ENCODE measurements at places on chromosomes 5 and 9.
A peak's percentile ranks its signal among the peaks of the same experiment; 100 is the strongest.

DNA sequence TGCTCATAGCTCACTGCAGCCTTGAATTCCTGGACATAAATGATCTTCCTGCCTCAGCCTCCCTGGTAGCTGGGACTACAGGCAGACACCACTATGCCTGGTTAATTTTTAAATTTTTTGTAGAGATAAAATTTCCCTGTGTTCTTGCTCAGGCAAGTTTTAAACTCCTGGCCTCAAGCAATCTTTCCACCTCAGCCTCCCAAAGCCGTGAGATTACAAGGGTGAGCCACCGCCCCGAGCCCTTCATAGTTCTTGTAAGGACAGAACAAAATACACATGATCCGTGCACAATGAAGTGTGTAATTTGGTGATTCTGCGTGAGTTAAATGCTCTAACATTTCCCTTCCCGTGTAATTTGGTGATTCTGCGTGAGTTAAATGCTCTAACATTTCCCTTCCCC lies 27.7 kb upstream of the MYO10 start:
- no peak for DNase-seq

DNA sequence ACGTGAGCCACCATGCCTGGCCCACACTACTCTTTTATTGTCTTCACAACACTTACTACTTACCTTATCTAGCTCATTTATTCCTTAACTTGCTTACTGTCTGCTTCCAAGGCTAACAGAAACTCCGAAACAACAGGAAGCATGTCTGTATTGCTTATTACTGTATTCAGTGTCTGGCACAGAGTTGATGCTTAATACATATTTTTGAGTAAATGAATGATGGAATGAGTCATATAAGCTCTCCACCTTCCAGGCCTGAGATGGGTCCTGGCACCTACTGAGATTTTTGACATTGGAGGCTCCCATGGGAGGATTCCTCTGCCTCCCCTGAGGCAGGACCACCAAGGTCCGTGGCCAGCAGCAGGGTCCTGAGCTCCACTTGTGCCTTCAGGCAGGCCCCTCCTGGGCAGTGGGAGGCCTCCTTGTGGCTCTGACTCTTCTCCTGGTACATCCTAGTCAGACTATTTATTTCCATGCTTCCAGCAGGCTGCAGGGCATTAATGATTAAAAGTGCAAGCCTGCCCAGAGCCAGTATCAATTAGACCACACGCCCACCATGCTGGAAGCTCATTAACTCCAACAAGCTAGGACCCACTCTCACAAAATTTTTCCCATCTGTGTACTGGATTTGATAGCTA lies 76.5 kb upstream of the CTNNA1 start:
- no peak for DNase-seq

DNA sequence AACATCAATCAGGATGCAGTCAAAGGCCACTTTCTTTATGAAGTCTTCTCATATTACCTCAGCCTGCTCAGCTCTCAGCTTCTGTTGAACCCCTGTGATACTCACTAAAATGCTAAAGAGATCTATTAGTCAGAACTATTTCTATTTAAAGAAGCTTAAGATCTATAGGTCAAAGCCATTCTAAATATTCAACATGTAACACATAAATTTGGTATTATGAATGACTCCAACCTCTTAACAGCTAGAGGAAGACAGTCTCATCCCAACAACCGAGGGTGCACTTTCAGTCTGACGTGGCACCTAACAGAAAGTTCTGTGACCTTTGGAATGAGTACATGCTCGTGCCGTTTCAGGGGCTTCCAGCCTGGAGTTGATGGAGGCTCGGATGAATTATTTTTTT lies 301.5 kb upstream of the VLDLR start:
- DNase-seq, result no peak

DNA sequence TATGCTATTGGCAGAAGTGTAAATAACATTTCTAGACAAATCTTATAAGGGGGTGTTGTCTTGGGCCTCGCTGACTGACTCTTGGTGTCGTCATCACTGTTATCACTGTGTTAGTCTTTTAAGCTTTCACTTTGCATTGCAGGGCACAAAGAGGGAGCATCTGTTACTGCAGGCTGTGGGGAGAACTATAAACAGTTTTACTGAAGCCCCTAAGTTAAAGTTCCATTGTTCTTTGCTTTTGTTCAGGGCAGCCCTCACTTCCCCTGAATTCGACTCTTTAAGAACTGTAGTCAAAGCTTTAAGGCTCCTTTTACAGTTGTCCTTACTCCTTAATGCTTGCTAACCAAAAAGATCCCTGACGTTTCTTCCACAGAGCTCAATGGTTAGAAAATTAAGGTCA lies 605.0 kb downstream of the RAB3C start:
- DNase-seq, result no peak

DNA sequence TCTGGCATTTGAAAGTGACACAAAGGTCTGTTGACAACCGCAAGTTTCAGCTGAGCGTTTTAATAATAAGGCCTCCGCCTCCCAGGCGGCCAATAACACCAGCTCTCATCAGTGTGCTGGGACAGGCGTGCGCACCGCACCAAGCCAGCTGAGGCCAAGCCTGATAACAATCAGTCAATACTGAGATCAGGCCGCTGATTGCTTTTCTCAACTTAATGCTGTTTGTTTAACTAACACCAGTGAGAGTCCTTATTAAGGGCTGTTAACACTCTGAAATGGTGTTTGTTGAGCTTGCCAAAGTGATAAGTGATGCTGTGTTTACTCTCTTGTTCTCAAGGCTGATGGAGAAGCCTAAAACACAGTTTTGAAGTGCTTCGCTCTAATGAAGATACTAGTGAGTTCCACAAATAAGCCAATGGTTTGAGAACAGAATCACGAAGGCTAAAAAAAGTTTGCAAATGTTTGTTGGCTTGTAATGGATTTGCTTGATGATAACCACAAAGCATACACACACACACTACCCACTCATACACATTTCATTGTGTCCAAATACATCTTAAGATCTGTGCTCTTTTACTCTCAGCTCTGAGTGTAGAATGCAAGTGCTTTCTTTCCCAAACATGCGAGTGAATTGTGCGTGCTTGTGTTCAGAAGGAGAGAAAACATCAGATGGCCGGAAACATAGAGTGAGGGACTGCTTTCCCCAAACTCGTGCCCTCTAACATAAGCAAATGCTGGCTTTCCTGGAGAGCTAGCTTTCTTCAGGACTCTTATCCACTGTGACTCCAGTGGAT lies 330.4 kb upstream of the KLF4 start:
- no peak for DNase-seq

DNA sequence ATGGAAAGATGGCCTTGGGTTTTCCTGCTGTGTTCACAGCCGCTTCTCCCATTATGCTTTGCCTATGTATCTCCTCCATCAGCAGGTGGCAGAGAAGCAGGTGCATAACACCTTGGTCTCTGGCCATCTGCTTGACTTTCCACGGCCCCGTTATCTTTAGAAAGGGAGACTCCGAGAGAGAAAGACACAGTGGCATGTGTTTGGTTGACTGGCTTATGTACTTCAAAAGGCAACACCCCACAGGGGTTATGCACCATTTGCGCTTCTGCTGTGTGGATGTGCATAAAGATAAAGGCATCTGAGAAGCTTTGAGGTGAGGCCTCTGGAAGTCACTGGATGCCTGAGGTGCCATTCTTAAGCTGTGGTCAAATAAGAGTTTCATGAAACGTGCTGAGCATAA lies 138.4 kb downstream of the EGFLAM start:
- DNase-seq, result no peak

DNA sequence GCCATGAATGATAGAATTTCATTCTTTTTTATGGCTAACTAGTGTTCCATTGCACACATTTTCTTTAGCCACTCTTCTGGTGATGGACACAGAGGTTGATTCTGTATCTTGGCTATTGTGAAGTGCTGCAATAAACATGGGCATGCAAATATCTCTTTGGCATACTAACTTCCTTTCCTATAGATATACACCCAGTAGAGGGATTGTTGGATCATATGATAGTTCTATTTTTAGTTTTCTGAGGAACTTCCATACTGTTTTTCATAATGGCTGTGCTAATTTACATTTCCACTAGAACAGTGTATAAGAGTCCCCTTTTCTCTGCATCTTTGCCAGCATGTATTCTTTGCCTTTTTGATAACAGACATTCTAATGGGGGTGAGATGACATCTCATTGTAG lies 50.4 kb upstream of the CDK5RAP2 start:
- DNase-seq, result no peak

DNA sequence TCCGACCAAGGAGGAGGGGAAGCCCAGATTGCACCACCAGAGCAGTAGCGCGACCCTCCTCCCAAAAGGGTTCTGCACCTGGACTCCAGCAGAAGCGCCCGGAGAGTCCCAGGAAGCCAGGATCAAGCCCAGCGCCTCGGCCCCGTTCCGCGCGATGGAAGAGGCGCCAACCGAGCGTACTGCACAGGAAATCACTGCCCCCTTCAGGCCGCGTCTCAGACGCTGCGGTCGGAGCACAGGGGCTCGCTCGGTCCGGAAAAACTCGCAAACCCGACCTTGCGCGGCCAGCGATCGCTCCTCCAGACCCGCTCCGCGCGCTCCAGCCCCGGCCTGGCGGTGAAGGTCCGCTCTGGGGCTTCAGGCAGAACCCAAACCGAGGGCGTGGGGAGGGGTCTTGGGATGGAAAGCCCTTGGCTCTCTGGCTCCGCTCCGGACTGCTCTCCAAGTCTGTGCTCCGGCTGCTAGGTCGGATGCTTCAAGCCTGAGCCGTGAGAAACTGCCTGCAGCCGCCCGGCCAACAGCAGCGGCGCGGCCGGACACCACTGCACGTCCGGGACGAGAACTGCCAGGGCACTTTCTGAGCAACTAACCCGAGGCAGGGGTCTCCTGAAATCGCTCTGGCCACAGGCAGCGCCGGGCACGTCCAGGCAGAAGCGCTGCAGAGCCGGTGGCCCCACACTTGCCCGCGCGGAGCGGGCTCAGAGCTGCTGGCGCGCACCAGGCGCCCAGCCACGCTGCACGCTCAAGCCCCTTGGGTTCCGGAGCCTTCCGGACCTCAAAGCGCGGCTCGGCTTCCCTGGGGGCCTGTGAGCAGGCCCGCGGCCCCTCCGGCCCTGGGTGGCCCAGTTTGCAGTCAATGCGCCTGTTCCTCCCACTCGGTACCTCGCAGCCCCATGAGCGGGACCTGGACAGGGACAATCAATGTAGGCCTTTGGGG lies 1.3 kb downstream of the GABBR2 start:
- peak; percentile 9 for DNase-seq

DNA sequence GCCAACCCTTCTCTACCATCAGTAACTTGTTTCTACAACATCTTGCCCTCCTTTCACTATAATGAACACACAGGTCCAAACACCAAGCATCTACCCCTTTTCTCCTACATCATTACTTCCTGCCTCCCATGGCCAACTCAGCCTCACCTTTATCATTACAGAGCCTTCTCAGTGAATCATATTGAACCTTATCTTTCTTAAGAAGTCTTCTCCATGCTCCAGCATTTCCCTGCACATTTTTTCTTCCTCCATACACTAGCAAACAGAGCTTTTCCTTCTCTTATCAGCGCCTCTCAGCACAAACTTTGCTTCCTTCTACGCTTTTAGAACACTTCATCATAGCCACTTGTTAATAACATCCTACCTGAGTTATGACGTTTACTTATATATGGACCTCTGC lies 148.2 kb downstream of the ARL15 start:
- no peak for DNase-seq

DNA sequence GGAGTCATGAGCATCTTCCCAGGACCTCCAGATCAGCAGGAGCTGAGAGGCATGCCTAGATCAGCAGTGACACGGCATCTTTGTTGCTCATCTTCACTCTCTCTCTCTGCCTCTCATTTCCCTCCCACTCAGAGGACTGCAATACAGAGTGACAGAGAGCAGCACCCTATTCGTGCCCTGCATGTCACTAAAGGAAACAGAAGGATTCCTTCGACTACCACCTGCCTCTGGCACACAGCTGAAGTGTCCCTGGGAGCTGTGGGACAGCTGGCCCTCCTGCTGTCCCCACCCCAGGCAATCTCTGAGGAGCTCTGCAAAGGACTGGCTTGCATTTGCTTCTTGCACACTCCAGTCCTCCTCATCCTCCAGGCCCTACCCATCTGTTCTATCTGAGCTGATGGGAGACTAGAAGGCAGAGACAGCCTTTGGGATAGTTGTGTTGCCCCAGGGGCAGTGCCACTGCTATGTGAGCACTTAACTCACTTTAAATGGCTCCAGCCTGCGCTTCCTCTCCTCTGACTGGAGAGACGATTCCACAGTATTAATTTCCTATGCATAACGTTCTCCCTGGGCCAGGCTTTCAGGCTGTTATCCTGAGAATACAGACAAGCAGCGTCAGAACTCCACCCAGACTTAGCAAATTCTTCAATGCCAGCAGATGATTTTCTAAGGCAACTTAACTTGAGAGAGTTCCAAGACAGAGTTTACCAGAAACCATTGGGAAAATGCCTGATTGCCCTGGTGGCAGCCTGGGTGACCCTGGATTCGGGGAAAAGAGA lies 167.6 kb upstream of the MAP1B start:
- DNase-seq, result no peak

GRCh38 chr9:119938871-119939270 lies 569.6 kb upstream of the BRINP1 start:
- DNase-seq, result no peak

DNA sequence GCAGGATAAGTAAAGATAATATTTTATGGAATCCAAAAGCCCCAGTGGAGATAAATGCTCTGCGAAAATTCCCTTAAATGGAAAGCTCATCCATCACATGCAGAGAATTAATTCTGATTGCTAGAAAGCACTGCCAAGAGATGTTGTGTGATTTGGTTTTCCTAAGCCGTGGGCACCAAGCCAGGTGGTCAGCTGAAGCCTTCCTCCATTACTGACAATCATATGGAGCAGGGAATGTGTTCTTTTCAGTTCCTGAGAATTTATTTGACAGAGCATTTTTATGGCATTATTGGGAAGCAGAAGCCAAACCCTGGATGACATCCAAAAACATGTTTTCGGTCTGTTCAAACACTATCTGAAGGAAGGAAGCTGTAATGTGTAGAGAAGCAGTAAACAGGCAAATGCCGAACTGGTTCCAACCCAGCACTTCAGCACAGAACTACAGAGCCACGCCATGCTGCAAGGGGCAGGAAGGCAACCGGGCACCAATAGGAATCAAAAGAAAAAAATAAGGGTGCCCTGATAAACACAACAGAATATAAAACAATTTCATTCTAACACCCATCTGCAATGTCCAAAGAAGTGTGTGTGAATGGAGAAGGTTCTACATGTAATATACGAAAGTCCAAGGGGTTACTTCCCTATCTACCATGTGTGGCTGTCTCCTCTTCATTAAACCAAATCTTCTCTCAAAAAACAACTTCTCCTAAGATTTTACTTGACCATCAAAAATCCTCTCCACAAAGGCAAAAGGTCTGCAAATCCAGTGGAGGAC lies 12.3 kb downstream of the ARSB start:
- DNase-seq, result no peak

- no peak for DNase-seq
These were observed 485.8 kb downstream of the NTRK2 start for GRCh38 chr9:85155352-85155751.

DNA sequence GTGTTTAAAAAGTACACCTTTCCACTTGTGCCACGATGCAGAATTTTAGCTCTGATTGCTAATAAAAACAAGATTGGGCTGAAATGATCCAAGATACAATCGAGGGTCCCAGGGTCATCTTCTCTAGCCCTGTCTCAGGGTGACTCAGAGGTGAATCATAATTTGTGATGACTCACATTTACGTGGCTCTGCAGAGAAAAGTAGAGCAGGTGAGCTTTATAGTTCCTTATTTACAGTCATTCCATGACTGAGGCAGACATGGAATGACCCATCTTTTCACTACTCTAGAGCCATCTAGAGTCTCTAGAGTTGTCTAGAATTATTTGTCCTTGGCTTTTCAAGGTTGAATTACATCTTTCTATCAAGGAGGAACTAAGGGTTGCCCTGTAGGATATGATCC lies 155.2 kb downstream of the GAS1 start:
- DNase-seq, result no peak
